Motor neuron (in vitro differentiated cells): ENCODE measurements at places on chromosomes 12 and 14. TPM values are rescaled to one million over a fixed set of nuclear protein-coding genes. Genes with fewer than 3 reads are reported as not detected.

RASAL1 gene
- 0.18 TPM in 1 of 2 replicates, not detected in the other for total RNA-seq

DNA sequence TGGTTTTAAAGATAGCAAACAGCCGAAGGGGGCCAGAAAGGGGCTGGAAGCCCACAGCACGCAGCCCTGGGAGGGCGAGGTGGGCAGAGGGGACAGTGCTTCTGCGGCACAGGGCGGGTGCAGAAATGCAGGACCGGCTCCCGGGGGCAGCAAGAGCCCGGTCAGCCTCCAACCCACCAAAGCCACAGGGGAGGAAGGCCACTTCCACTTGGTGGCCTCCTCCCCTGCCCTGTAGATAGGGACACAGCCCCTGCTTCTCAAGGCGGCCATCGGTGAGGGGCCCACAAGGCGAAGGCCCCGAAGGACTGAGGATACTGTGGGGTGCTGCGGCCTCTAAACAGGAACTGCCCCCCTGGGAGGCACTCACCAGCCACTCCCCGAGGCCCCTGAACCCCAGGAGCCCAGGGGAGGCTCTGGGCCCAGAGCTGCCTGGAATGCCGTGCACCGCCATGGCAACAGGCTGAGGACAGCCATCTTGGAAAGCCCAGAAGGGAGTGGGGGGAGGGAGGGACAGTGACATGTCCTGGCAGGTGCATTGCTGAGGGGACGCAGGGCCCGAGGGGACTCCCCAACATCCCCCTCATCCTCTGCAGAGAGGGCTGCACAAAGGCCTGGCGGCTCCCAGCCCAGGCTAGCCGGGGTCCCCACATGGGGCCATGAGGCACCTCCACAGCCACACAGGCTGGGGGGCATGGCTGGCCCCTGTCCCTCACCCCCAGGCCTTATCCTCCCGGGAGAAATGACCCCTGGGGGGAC lies 114.7 kb downstream of the NCOR2 start:
- peak; percentile 3 for ATAC-seq

- no peak for ATAC-seq
Observed at GRCh38 chr12:5912437-5913334, 32.4 kb downstream of the ANO2 start.

DNA sequence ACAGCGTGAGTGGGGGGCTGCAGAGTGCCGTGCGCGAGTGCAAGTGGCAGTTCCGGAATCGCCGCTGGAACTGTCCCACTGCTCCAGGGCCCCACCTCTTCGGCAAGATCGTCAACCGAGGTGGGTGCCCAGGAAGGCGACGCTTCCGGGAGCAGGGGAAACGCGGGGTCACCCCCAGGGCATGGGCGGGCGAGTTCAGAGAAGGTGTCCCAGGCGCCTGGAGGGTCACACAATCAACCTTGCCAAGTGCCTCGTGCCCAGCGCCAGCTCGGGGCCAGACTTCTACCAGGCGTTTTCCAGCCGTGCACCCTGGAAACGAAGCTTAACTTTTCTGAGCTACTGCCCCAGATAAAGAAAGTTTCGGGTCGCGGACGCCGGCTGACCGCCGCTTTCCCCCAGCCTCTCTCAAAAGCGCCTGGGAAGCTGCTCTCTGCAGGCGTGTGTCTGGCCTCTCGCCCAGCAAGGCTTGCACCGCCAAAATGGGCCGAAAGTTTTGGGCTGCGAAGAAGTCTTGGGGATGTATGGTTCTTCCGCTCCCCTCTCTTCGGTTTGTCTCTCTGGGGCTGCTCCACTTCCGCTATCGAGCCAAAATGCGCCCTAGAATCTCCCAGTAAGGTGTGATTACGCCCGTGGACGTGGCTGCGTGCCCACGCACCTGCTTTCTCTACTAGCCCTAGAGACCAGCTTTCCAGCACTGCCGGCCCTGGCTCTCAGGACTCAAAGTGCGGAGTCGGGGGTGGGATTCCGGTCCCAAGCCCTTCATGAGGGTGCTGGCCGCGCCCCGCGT lies 1.7 kb downstream of the WNT1 start:
- no peak for ATAC-seq

OR4K5 gene
- total RNA-seq = 0.17 TPM in 1 of 2 replicates, not detected in the other

RFX4 gene
- 29.8 and 31.0 TPM in 2 replicates for total RNA-seq

DNA sequence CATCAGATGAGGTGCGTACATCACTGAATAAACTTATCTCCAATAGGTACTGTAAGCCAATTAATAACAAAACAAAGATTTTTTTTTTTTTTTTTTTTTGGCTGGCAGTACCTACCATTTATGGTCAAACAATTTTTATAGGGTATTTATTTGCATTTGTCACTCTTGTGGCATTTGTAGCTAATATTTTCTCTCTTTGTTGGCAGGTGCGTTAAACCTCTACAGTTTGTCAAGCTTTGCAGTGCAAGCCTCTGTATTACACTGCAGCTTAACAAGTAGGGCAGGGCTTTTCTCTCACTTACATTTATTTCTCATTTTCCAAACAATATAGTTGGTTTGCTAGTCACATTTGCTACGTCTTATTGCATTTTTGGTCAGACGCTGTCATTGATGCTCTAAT lies 12.3 kb downstream of the PRPF39 start:
- no peak for ATAC-seq

DTX1 gene
- total RNA-seq = 14.6 and 15.7 TPM in 2 replicates

DNA sequence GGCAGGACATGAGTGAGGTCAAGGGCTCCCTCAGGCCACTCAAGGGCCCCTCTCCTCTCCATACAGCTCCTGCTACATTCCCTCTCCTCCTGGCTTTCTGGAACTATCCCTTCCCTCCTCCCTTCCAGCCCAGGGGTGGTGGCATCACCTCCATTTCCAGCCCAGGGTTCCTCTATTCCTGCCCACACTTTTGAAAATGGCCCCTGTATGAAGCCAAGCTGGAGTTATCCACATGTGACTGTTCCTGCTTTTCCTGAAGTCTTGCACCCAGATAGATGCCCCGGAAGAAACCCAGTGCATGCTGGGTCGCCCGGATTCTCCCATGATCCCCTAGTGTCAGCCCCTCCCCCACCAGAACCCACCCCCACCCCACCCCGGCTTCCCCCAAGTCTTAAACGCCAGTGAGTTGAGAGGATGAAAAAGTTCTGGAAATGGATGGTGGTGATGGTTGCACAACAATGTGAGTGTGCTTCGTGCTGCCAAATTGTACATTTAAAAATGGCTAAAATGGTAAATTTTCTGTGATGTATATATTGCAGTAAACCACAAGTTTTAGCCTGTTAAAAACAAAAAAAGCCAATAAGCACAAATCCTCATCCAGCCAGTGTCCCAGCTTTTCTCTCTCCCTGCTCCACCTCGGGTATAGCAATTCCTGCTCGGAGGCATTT lies 136.9 kb downstream of the SCARB1 start:
- ATAC-seq = no peak

DNA sequence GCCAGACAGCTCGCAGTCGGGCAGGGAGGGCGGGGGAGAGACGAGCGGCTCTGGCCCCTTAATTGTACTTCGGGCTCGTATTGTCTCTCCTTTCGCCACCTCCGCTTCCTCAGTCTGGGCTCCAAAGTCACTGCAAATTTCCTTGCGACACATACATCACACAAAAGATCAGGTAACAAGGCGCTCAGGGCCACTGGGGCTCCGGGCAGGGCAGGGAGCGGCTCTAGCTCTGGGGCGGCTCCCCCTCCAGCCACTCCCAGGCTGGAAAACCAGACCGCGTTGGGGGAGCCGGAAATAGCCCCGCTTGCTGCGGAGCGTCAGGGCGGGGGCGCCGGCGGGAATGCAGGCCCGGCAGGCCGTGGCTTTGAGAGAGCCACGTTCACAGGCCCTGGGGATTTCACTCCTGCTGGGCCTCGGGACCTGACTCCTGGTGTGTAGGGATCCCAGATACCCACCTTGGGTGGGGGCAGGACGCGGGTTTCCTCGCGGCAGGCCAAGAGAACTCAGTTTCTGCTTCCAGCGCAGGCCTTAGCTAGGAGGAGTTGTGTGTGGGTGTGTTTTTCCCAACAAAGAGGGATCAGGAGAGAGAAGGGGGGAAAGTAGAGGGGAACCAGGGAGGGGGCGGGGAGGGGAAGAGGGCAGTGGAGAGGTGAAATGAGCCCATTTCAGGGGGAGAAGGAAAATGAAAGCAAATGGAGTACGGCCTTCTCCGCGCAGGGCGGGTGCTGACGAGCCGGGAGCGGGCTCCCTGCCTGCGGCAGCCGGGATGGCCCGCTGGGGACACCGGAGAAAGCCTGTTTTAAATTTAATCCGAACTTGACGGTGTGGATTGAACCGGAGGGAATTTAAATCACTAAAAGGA lies 4.4 kb upstream of the HOXC9 start:
- peak; percentile 34 for ATAC-seq

GRCh38 chr12:9051158-9051550 lies 61.8 kb downstream of the KLRG1 start:
- peak; percentile 81 for ATAC-seq

GRCh38 chr14:58763210-58763609 lies 125.4 kb downstream of the DACT1 start:
- no peak for ATAC-seq

DNA sequence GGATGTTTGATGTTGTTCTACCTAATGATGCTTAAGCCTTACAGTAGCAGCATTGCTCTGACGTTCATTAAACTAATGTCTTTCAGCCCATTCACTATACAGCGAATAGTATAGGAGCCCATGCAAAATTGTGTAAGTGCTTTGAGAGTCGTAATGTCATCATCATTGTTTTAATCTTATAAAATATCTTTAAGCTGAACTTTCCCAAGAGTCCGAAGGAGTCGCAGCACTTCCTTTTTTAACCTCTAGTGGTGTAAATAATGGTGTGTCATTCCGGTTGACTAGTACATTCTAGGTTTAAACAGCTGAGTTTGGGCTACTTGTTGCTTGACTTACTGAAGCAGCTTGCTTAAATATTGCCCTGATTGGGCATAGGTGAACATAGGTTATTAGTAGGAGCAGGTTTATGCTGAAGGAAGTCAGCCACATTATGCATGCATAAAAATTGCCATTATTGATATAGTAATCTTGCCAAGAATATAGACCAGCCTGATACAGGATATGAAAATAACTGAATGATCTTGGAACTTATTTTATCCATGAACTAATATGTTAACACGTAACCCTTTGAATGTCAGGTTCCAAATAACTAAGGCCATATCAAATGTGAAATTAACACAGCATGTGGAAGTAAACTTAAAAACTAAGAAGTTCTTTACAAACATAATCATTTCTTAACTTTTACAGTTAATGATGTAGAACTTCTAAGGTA lies 2.6 kb downstream of the WNK1 start:
- ATAC-seq = no peak

GRCh38 chr12:121751034-121751433 lies 38.5 kb downstream of the TMEM120B start:
- no peak for ATAC-seq

GRCh38 chr14:42378880-42379279 lies 772.2 kb downstream of the LRFN5 start:
- ATAC-seq = no peak

TCL1B gene
- not detected in 2 replicates for total RNA-seq

DNA sequence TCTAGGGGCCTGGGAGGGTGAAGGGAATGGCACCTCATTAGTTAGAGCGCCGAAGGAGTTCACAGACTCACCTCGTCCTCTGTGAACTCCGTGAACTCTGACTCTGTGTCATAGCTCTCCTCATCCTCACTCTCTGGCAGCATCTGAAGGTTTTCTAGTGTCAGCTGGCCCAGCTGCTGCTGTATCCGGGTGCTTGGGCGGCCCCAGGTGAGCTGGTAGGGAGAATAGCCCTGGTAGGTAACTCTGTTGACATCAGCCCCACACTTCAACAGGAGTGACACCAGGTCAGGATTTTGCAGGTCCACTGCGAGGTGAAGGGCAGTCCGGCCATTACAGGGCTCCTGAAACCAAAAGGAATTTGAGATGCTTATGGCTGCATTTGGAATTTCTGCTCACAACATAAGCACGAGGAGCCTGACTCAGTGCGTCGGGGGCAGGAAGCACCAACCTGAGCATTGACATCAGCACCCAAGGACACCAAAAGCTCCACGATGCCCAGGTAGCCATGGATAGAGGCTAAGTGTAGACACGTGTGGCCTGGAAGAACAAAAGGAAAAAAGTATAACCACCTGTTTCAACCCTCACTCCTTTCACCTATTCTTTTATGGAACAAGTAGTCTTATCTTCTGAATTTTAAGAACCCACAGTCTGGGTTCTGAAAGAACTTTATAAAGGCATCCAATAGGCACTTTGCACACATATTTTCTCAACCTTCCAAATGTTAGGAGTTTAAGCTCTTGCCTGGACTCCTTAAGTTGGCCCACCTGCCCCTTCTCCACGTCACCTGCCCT lies 2.0 kb downstream of the NFKBIA start:
- no peak for ATAC-seq

TMEM116 gene
- 16.0 and 18.4 TPM in 2 replicates for total RNA-seq
